Astrocyte (in vitro differentiated cells and primary cell): ENCODE measurements at places on chromosomes 4 and X. TPM values are rescaled to one million over a fixed set of nuclear protein-coding genes. Genes with fewer than 3 reads are reported as not detected.

The SNCA gene
- total RNA-seq: 25.1 and 27.3 TPM in 2 replicates

The TCEANC gene
- total RNA-seq: 1.0 and 2.3 TPM in 2 replicates

GRCh38 chrX:68999356-68999755 lies 165.9 kb downstream of the PJA1 start:
- H3K27me3 ChIP-seq: no peaks in the 10 kb centered on the region
- DNase-seq: peak; percentile 41
- no peaks in the 10 kb centered on the region for H3K36me3 ChIP-seq
- peaks cover 20% of the 10 kb centered on the region for H3K4me1 ChIP-seq
- no peak overlapping the region for H3K27ac ChIP-seq

- no peak for DNase-seq
- no peaks in the 10 kb centered on the region for H3K27me3 ChIP-seq
- H3K36me3 ChIP-seq: no peaks in the 10 kb centered on the region
- H3K27ac ChIP-seq: no peak overlapping the region
Measured at GRCh38 chr4:122476126-122476525, 19.6 kb upstream of the IL2 start.

DNA sequence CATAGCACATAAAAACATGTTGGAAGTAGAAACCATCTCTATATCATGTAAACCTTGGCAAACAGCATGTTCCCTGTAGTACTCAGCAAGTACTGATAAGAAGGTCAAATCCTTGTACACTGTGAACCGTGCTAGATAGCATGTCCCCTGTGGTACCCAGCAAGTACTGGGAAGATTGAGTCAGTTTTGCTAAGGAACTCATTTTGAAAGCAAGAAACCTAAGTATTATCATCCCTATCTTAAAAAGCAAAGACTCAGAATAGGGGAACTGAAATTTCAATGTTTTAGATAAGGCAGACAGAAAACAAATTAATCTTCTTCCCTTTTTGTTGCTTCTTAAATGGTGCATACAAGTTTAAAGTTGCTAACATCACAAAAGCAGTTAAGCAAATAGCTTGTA lies 180.2 kb downstream of the RBM46 start:
- no peak overlapping the region for H3K4me3 ChIP-seq
- H3K27me3 ChIP-seq: no peaks in the 10 kb centered on the region
- DNase-seq: no peak
- no peaks in the 10 kb centered on the region for H3K36me3 ChIP-seq

- no peak for DNase-seq
- H3K4me1 ChIP-seq: no peaks in the 10 kb centered on the region
- no peaks in the 10 kb centered on the region for H3K27me3 ChIP-seq
- no peaks in the 10 kb centered on the region for H3K36me3 ChIP-seq
- no peak overlapping the region for H3K4me3 ChIP-seq
Measured at GRCh38 chr4:159160242-159160641, 57.4 kb downstream of the RAPGEF2 start.
